GM23248 (cell line): ENCODE measurements at places on chromosomes 11 and 22.

DNA sequence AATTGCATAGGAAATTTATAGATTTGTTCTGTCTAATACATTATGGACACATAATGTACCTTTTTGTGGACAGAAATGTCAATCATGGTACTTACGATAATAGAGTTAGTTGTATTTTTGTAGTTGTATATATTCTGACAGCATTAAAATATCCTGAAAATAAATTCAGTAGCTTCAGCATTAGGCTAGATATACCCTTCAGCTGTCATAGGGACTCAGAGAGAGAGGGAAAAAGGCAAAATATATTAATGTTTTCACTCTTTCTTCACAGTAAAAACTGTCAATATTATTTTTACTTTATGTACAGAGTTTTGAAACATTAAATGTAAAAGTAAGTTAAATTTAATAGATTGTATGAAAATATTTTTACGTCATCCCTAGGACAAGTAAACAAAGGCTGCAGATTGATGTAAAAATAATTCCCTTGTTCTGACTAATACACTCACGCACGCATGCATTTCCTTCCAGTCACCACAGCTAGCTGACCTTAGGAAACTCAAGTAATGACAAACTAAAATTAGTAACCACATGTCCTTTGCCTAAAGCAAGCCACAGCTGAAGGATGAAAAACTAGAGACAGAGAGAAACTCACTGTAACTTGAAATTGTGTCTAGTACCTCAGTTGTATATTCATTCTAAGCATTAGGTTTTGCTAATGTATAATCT lies 104.7 kb upstream of the CARD18 start:
- peak; percentile 93 for DNase-seq

- peak; percentile 78 for DNase-seq
These were observed 15.8 kb downstream of the NAV2 start for GRCh38 chr11:19728436-19728835.

GRCh38 chr22:17794726-17795542 lies 20.7 kb upstream of the BID start:
- no peak for DNase-seq

DNA sequence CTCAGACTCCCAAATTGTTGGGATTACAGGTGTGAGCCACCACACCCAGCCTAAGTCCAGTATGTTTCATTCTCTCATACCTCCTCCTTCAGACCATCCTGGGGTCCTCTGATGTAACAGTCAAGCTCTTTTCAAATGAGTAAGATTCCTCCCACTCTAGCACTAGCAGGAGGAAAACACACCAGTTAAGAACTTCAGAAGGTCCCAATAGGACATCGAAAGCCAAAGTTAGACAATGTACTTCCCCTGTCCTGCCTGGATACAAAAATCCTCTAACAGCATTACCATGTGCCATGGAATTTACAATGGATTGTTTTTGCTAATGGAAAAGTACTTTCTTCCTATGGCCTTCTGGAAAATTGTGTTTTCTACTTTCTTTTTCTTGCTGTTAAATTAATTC lies 67.1 kb downstream of the CCDC34 start:
- no peak for DNase-seq

- DNase-seq: no peak
These were observed 526.7 kb downstream of the BRD1 start for GRCh38 chr22:49300951-49301397.

DNA sequence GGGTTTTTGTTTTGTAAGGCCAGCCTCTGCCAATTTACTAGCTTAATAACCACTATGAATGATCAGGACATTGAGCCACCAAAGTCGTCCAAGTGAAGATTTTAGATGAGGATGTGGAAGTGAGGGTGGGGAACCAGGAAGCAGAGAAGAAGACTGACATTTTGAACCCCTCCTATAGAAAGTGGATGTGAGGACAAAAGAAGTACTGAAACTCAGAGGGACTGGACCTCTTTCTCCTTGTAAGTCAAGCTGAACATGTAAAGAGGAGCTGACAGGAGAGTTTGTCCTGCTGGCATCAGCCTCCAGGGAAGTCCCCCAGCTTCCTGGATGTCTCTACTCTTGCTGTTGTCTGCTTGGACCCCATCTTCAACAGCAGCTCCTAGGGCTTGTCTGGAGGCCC lies 338.2 kb upstream of the NCAM1 start:
- DNase-seq: no peak

DNA sequence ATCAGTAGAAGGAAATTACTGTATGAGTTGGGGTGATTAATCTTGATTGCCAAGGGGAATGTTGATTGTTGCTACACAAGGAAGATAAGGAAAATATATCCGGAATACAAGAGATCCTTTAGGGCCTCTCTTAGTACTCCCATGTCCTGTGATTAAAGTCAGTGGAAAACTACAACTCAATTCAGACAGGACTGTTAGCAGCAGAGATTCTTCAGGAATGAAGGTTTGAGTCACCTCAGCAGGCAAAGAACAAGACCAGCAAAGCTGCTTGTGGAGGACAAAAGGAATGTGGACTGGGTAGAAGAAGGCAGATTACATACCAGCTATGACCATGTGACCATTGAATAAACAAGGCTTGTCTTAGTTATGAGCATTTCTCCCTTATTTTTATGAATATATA lies 478.2 kb downstream of the BUD13 start:
- DNase-seq: peak; percentile 13

DNA sequence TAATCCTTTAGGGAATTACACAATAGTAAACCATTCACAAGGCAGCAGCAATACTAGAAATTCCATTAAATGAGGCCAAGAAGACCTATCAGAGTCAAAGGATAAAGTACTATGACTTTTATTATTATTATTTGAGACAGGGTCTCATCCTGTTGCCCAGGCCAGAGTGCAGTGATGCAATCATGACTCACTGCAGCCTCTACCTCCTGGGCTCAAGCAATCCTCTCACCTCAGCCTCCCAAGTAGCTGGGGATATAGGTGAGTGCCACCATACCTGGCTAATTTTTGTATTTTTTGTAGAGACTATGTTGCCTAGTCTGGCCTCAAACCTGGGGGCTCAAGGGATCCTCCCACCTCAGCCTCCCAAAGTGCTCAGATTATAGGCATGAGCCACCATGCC lies 51.8 kb downstream of the TTC28 start:
- DNase-seq: no peak

DNA sequence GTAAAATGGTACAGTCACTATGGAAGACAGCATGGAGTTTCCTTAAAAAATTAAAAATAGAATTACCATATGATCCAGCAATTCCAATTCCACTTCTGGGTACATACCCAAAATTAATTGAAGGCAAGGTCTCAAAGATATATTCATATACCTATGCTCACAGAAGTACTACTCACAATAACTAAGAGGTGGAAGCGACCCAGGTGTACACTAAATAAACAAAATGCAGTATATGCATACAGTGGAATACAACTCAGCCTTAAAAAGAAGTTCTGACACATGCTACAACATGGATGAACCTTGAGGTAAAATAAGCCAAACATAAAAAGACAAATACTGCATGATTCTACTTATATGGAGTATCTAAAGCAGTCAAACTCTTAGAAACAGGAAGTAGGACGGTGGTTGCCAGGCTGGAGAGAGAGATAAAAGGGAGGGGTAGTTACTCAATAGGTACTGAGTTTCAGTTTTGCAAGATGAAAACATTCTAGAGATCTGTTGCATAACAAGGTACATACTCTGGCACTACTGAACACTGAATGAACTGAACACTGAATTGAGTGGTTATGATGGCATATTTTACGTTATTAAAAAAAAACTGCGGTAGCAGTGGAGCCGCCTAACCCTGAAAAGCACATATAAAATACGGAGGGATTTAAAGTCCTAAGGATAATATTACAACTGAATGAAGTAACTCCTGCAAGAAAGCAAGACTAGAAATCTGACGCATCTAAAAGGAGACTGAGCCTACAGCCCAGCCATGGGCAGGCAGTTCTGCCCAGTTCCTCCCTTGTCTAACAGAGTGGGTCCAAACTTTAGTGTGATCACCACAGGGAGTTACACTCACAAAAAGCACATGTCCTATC lies 12.8 kb downstream of the DGCR2 start:
- DNase-seq: peak; percentile 65

DNA sequence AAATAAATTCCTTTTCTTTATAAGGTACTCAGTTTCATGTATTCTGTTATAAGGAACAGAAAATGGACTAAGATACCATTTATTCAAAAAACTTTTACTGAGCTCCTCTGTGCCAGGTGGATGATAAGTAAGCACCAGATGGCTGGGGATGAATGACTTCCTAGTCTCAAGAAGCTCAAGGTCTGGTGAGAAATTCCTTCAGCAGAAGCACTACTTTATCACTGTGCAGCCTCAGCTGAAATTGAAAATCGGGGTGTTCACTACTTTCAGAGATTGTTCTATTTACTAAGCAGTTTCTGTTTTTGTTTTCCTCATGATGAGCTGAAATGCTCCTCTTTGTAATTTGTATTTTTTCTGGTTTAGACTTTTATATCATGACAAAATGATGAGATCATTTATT lies 7.8 kb downstream of the LDHAL6A start:
- DNase-seq: no peak

DNA sequence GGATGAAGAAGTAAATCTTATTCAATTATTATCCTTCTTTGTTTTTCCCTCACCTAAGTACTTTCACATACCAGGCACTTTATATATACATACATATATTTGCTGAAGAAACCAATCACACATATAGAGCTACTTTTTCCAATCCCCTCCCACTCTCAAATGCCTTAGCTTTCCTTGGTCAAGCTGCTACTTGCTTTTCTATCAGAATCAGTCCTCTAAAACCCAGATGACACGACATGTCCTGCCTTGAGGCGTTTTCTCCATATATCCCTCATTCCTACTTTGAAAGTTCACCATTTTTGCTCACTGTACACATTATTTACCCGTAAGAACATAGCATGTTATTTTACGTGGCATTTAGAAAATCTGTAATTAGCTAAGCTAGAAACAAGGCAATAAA lies 5.4 kb downstream of the RAB38 start:
- no peak for DNase-seq

DNA sequence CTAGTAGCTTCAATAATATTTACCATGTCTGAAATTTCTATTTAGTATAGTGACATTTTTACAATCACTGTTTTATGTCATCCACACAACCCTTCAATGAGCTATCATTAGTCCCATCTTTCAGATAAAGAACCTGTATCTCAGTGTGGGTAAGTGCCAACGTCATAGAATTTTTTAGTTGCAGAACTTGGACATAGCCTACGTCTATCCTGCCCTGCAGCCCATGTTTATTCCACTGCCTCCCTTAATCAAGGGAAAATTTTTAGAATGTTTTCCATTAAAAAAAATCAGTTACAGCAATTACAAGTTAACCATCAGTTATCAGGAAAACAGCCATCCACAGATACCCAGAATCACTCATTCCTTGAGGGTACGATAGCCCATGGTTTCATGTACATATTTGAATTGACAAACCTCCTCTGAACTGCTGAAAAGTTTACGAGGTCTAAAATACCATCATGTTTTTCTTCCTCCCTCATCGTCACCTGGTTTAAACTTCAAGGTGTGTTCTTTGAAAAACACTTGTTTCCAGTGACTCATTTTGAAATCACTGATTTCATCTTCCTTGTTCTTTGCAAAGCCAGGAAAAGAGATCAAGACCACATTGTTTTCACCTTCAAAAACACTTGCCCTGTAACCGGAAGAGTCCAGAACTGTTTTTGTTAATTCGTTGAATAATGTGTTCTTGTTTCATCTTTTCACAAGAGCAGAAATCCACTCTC lies 100.9 kb downstream of the FAM76B start:
- no peak for DNase-seq

- peak; percentile 36 for DNase-seq
These were observed 3.2 kb upstream of the MRPL23 start for GRCh38 chr11:1943977-1944376.

DNA sequence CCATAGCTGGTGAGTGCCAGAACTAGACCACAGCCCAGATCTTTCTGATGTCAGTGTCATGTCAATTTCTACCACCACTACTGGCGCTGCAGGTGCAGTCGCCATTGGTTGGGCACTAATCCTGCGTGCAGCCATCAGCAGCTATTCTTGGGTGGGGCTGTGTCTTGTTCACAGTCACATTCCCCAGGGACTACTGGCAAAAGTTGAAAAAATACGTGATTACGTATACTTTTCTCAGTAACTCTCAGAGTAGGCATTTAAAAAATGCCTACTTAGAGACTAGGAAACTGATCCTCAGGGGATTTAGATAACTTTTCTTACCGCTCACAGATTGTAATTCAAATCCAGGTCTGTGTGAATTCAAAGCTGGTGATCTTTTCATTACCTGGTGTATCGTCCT lies 127.7 kb downstream of the ADAMTS15 start:
- no peak for DNase-seq

DNA sequence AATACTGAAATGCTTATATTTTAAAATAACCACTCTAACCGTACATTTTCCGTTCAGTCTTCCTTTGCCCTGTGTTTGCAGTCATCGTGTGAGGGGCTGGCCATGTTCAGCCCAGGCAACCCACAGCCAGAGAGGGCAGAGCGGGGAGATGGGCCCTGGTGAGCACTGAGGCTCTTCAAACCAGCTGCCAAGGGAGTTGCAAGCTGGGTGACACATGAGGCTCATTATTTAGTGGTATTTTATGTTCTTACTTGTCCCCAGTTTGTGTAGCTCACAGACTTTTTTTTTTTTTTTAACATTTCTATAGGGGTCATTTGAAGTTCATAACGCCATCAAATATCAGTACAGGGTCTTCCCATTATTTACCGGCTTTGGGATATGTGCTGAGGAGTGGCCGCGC lies 18.0 kb upstream of the DGCR6 start:
- DNase-seq: no peak

- no peak for DNase-seq
These were observed 33.5 kb upstream of the TXNRD2 start for GRCh38 chr22:19974935-19975706.

DNA sequence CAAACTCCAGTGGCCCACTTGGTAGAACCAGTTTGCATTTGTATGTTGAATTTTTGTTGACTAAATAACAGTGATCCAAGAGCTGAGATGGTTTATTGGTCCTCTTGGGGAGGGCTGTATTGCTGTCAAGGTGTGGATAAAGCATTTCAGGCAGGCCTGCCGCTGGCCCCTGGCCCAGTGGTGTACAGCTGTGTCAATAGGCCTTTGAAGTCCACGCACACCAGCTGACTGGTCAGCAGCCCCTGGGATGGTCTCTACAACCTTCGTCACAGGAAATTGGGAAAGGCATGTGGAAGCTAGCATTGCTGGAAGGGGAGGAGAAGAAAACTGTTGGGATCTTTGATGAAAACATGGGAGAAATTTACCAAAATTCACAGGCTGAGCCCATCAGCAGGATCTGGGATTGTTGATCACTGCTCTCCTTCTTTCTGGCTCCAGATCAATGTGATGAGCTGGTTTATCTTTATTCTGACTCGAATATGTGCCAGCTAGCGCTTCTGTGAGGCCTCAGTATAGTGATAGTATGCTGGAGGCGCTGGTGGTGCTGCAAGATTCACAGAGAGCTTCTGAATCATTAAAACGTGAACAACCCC lies 12.5 kb upstream of the E2F8 start:
- DNase-seq: no peak

DNA sequence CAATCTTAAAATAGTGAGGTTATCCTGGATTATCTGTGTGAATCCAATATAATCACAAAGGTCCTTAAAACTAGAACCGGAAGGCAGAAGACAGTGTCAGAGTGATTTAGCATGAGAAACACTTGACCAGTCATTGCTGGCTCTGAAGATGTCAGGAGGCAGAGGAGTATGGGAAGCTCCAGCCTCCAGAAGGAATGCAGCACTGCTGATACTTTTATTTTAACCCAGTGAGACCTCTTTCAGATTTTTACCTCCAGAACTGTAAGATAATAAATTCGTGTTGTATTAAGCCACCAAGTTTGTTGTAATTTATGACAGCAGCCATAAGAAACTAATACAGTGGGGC lies 134.4 kb upstream of the ZC3H12C start:
- DNase-seq: no peak

GRCh38 chr11:75159151-75159953 lies 8.4 kb downstream of the SLCO2B1 start:
- DNase-seq: no peak
